ENCODE measurements at places on chromosomes 3 and 15.

DNA sequence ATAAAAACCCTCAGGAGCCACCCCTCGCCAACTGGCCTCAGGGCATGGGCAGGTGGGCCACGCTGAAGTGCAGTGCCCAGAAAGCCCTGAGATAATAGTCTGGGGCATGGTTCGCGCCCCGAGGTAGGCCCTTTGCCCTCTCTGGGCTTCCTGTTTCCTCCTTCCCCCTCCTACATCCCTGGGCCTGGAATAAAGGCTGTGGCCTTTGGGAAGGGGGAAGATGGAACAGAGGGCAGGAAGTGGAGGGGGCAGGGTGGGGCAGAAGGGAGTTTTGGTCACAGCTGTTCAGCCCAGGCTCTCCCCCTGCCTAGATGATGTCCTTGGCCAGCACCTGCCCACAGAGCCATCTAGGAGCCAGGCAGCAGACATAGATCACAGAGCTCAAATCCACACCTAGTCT lies 11.3 kb downstream of the CSRNP1 start:
- DNase-seq: no peak

DNA sequence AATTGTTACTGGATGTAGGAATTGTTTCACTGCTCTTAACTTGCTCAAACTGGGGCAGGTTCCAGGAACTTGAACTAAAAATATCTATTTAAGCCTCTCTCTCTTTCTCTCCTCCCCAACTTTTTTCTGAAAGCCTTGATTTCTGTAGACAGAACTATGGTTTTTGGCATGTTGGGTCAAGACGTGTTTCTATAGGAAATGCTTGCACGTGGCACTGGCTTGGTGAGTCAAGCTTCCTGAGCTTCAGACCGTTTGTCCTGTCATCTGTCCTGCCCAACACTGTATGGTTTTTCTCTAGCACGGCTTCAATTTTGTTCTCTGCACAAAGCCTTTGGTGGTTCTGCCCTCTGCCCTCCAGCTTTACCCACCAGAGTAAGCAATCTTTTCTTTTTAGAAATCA lies 13.5 kb downstream of the EAF1 start:
- no peak for DNase-seq

DNA sequence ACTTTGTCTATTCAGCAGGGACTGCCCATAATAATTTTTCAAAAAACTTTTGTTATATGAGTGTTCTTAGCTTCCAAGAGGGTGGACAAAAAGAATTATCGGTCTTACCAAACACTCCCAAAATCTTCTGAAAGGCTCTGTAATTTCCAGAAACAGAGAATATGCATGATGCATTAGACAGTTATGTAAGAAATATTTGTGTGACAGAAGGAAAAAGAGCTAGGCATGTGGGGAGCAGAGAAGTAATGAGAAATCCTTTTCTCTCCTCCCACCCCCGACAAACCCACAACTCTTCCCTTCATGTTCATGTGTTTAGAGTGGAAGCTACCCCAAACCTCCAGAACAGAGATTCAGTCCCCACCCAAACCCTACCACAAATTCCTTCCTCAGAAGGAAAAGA lies 86.8 kb downstream of the MYO5A start:
- DNase-seq: no peak

GRCh38 chr3:80355144-80355543 lies 587.3 kb upstream of the ROBO1 start:
- DNase-seq: no peak

DNA sequence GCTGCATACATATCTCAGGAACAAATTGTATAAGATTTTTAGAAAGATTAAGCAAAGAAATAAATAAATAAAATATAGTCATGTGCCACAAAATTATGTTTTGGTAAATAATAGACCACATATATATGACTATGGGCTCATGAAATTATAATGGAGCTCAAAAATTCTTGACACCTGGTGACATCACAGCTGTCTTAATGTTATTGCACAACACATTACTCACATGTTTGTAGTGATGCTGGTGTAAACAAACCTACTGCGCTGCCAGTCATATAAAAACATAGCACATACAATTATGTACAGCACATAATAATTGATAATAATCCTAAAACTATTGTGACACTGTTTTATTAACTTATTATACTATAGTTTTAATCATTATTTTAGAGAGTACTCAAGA lies 1159.1 kb downstream of the SI start:
- DNase-seq: no peak

GRCh38 chr3:43742920-43743319 lies 52.2 kb downstream of the ABHD5 start:
- no peak for DNase-seq

DNA sequence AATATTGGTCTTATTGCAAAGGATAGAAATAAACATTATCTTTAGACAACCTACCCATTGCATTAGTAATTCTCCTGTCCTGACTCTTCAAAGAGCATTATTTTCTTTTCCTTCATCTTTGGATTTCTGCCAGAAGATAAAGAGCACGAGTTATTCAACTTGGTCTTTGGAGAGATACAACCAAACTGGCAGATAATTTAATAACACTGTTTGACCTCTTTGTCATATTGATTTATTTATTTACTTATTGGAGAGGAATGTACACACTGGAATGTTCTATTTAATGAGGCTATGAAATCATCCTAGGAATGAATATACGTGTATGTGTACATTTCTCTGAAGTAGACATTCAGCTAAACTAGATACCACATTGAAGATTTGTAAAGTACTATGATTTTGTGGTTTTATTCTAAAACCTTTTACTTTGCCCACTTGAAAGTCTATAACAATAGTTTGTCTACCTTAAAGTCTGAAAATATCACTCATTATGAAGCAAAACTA lies 462.1 kb downstream of the C3orf38 start:
- no peak for DNase-seq

- DNase-seq: no peak
Measured at GRCh38 chr3:33134026-33134625, 20.3 kb downstream of the CRTAP start.

- no peak for DNase-seq
Measured at GRCh38 chr3:56980243-56980642, 80.2 kb upstream of the SPATA12 start.

- DNase-seq: no peak
Measured at GRCh38 chr15:76108021-76108723, 48.4 kb downstream of the TMEM266 start.

- DNase-seq: no peak
Measured at GRCh38 chr3:111366515-111366914, 175.5 kb upstream of the CD96 start.

DNA sequence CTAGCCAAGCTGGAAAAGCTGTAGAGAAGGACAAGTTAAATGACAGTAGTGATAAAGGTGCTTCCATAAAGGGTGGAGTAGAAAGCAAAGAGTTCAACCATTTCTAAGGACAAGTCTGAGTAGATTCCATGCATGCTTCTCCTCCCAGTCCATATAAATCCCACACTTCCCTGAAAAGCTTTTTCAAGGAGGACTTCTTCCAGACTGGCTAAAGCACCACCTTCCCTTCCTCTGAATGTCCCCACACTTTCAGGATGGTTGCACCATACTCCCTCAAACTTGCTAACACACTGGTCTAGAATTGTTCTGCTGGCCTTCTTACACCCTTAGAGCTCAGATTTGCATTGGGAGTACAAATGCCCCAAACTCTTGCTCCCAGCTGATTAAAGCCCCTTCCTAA lies 40.9 kb downstream of the FBN1 start:
- no peak for DNase-seq

DNA sequence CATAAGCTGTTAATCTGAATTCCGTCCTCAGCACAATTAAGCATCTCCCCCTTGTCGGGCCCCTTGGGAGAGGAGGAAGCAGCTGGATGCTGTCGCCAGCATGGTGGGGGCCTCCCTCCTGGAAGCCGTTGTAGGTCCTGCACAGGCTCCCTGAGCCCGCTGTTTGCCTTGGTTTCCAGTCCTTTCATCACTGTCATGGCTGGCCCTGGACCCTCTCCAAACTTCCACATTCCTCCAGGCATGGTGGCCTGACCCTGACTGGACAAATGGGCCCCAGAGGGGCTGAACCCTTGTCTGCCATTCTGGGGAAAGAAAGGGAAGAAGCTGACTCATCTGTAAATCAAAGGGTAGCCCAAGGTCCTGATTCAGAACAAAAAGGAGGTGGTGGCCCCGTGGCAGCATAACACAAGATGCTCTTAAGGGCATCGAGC lies 300.5 kb upstream of the LRRFIP2 start:
- DNase-seq: no peak

DNA sequence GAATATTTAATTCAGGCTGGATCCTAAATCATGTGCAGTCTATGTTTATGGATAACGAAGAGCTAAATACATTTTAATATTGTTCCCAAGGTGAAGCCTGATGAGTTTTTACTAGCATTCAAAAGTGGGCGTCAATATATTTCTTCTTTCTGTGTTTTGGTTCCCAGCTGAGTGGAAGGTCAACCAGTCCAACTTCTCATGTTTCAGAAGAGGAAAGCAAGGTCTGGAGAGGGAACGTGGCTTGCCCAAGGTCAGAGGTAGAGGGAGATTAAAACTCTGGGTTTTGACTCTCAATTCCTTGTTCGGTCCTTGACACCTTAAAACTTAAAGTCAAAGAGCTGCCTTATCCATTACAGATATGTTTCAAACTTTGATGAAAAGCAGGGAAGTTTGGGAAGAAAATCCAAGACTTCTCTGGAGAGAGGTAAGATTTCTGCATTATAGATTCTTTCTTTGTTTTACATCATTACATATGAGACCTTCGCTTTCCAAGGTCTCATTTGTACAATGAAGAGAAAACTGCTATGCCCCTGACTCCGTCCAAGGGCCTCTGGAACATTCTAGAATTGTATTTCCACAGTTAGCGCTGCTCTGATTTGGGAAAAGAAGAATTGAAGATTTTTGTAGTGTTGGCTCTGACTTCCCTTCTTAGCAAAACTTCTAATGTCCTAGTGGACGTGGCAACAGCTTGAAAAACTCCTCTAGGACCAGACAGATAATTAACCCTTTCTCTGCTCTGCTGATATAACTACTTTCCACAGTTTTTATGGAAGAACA lies 57.7 kb upstream of the HES1 start:
- DNase-seq: no peak

DNA sequence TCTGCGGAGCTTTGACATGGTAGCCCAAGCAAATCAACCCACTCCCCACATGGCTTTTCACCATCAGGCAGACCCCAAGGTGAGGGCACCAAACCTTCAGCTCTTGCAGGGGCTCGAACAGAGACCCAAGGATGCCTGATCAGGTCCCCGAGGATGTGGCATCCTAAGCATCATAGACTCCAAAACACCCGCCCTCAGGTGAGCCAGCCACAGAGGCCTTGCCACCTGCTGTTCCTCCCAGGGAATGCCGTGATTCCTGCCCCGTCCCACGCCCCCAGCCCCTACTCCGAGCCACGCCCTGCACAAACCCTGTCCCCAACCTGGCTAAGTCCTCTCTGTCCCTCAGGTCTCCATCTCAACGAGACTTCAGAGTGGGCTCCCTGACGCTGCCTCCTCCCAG lies 34.7 kb upstream of the SLC41A3 start:
- DNase-seq: no peak

- DNase-seq: no peak
Measured at GRCh38 chr3:172840913-172841312, 90.4 kb downstream of the ECT2 start.

DNA sequence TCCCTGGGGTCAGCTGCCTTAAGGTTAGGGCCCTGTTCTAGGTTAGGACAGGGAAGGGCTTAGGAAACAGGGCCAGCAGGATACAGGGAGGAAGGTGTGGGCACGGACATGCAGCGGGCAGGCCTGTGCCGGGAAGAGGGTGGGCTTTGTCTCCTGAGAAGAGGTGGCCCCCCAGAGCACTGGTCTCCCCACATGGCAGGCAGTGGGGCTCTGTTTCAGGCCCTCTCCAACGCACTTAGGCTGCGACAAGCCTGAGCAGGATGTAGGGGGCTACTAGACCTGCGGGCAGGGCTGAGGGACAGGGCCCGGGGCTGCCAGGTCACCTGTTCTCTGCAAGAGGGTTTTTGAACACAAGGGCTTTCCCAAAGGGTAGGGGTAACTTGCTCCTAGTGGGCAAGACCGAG lies 33.5 kb downstream of the KLF13 start:
- no peak for DNase-seq

DNA sequence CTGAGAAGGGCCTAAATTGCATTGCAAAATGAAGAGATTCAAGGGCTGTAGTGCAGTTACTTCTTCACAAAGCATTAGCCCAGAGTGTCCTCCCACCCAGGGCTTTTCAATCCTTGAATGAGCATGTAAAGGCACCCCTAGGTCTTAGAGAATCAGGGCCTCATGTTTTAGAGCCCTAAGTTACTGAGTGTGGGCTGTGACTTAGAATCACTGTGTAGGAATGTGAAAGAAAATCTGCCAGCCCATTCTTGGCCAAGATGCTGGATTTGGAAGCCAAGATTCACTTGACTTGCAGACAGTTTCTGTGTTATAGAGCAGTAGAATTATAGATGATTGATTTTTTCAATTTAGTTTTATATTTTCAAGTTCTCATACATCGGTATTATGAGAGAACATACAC lies 153.2 kb downstream of the MYRIP start:
- no peak for DNase-seq

- DNase-seq: no peak
Measured at GRCh38 chr15:40266828-40267304, 16.0 kb downstream of the ANKRD63 start.

DNA sequence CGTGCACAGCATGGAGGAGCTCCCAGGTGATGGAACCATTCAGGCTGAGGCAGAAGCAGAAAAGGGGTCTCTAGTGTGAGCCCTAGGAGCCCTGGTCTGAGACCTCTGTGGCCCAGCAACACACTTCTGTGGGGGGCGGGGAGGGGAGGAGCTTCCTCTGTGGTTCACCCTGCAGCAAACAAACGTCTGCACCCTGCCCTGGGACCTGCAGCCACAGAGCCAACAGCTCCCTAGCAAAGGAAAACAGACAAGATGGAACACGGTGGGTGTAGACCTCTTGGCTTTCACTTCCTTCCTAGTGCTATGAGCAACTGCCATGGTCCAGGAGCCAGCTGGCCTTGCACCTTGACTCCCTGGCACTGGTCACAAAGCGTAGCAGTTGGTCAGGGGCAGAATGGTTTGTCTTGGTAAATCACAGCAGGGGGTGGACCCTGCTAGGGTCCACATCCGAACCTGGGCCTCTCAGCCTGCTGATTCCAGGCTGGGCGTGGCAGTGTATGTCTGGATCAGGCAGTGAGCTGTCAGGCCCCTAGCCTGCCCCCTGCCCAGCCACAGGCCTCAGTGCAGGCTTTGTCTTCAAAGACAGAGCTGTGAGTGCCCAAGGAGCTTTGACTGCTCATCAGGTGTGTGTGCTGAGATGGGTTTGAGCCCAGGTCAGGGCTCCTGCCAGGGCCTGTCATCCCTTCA lies 6.7 kb downstream of the AMIGO3 start:
- no peak for DNase-seq

- DNase-seq: no peak
Measured at GRCh38 chr3:37601832-37602231, 259.8 kb upstream of the CTDSPL start.

GRCh38 chr3:106466881-106467280 lies 598.1 kb upstream of the CBLB start:
- DNase-seq: no peak

DNA sequence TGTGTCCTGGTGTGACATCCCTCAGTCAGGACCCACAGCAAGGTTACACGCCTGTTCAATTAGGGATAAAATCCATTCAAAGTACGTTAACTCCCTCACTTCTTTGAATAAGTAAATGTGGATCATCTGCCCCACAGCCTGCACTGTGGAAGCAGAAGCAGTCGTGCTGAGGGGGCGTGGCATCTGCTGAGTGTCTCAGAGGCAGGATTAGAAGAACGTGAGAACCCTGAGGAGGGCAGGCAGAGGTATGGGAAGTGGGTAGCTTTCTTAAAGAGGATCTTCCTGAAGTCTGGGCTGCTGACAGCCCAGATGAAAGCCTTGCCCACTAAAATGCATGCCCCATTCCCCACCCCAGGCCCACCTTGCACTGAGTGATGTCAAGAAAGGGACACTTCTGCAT lies 28.5 kb downstream of the CRABP1 start:
- no peak for DNase-seq
